ENCODE measurements at places on chromosomes 7 and 10.

DNA sequence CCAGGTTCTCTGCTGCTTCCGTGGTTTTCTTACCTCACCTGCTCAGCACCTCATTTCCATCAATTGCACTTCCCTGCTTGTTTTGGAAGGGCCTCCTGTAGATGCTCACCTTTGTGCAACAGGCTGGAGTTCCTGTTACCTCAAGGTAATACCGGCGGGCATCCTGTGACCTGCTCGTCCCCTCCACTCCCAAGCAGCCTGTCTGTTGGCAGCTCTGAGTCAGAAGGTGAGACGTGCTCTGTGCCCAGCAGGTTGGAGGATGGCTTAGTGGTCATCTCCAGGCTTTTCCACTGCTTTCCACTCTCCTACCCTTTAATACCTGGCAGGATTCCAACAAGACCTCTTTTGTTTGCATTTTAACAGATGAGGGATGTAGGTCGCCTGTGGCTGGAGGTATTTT, 86.0 kb downstream of the CAMK1D start:
- DNase-seq: no peak

DNA sequence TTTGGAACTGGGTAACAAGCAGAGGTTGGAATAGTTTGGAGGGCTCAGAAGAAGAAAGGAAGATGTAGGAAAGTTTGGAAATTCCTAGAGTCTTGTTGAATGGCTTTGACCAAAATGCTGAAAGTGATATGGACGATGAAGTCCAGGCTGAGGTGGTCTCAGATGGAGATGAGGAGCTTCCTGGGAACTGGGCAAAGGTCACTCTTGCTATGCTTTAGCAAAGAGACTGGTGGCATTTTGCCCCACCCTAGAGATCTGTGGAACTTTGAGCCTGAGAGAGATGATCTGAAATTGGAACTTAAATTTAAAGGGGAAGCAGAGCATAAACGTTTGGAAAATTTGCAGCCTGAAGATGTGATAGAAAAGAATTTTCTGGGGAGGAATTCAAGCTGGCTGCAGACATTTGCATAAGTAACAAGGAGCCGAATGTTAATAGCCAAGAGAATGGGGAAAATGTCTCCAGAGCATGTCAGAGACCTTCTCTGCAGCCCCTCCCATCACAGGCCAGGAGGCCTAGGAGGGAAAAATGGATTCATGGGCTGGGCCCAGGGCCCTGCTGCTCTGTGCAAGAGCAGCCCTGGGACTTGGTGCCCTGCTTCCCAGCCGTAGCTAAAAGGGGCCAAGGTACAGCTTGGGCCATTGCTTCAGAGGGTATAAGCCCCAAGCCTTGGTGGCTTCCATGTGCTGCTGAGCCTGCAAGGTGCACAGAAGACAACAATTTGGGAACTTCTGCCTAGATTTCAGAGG, 3.6 kb downstream of the PDSS1 start:
- no peak for DNase-seq

GRCh38 chr10:42883993-42884983, 101.7 kb downstream of the BMS1 start:
- DNase-seq: no peak

DNA sequence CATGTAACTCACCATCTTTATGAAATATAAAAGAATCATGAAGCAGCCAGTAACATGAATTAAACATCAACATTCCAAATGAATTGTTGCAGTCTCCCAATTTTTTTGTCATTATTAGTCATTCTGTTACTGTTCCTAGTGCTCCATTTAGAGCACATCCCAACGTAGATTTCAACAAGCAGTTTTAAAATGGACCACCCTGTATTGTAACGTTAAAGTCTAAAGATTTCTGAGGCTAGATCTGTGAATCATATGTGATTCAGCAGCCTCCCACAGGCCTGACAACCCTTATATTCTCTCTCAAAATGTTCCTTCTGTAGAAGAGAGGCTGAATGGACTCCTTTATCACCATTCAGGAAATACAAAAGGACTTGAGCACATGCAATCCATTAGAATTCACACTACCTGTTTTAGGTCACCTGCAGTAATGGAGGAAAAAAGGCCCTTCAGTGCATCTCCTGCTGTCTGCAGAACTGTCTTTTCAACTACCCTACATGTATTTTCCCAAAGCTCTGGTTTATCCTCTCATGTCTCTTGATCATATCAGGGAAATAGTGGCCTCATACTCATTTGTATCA, 81.4 kb downstream of the CACNA2D1 start:
- DNase-seq: no peak

- no peak for DNase-seq
Measured at GRCh38 chr10:114749510-114749909, 72.1 kb upstream of the FHIP2A start.

- no peak for DNase-seq
Measured at GRCh38 chr10:15723803-15724202, 4.1 kb upstream of the ITGA8 start.

DNA sequence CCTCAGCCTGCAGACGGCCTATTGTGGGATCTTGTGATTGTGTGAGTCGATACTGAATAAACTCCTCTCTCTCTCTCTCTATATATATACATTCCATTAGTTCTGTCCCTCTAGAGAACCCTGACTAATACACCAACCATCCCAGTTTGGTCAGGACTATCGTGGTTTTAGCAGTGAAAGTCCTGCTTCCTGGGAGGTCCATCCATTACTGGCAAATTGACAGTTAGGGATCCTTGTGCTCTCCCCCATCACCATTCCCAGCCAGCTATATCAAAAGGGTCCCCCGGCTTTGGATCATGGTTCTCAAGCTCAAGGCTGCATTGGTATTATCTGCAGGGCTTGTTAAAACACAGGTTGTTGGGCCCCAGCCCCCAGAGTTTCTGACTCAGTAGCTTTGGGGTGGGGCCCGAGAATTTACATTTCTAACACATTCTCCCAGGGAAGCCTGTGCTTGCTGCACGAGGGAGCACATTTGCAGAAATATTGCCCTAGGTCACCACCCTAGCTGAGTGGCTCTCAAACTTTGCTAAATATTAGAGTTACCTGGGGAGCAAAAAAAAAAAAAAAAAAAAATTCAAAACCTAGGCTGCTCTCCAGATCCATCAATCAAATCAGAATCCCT, 899.1 kb upstream of the AUTS2 start:
- DNase-seq: no peak

DNA sequence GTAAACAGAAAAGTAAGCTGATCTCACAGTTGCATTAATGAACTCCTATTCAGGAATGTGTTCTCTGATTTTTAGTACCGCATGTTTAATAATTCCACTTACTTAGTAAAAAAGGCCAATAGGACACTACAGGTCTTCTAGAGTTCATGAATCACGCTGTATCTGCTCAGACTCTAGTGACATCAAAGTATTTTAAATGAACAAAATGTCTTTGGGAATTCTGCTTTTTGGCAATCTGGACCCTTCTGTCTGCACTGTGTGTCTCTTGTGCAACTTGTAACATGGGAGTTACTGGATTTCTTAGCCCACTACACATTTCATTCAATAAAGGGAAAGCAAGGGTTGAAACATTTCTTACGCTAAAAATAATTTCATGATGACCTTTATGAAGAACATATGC, 50.2 kb downstream of the RABGEF1 start:
- DNase-seq: no peak

GRCh38 chr7:149476791-149477190, 15.9 kb upstream of the ZNF777 start:
- no peak for DNase-seq

- DNase-seq: no peak
Measured at GRCh38 chr10:65413001-65413400, 1512.8 kb upstream of the LRRTM3 start.

GRCh38 chr10:34224639-34225038, 590.5 kb downstream of the PARD3 start:
- DNase-seq: no peak

GRCh38 chr10:33302208-33302829, 32.1 kb downstream of the NRP1 start:
- DNase-seq: no peak

DNA sequence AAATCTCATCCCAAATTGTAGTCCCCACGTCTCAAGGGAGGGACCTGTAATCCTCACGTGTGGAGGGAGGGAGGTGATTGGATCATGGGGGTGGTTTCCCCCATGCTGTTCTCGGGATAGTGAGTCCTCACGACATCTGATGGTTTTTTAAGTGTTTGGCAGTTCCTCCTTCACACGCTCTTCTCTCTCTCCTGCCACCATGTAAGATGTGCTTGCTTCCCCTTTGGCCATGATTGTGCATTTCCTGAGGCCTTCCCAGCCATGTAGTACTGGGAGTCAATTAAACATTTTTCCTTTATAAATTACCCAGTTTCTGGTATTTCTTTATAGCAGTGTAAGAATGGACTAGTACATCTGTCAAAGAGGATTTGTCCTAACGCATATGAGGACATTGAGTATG, 59.5 kb downstream of the RGS10 start:
- no peak for DNase-seq

DNA sequence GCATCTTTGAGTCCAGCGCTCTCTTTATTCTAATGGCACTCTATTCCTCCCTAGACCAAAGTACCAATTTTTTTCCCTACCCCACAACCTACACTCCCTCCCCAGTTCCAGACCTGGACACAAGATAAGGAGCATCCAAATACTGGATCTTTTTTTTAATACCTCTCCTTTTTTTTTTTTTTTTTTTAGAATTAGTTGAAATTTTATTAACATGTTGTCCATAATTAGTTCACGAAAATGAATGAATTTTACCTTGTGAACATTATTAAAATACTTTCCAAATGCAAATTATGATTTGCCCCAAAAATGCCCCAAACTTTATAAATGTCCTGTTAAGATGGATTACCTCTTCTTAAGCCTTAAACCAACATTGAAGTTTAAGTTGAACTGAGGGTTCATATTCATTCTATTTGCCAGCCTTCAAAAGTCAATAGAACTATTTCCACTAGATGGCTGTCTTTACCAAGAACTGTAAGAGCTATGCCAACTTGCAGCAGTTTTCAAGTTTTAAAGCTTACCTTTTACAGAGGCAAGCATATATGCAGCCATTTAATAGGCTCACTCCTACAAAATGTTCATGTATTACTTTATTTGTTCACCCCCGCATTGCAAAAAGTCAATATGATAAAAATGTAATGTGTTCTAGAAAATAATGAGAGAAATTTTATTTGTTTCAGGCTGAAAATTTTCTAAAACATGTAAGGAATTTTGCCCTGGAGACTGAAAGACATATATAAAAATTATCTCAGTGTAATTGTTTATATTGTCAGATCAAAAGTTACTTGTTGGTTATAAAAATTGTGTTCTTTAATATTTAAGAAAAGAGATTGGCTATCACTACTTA, 39.7 kb upstream of the TNKS2 start:
- DNase-seq: no peak

GRCh38 chr10:118840071-118840775, 85.5 kb upstream of the CACUL1 start:
- no peak for DNase-seq

DNA sequence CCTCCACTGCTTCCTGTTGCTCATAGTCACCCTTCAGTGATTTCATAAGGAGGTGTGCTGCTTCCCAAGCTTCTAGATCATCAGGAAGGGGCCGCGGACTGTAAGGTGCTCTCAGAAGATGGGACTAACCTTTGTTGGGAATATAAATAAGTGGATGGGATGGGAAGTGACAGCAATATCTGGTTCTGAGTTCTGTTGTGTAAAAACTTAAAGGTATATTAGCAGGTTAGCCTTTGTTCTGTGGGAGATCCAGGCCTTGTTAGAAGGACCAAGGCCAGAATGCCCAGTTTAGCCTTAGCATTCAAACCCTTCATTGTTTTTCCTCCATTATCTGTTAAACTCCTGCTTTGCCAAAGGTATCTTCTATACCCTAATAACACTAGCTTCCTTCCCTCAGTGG, 12.4 kb downstream of the BUB3 start:
- no peak for DNase-seq

GRCh38 chr7:35037211-35037525, at the start of gene DPY19L1:
Gene DPY19L1 (minus strand): TSS chr7:35037485. CDS start chr7:35037394, 91 bp downstream.
- no peak for DNase-seq

GRCh38 chr10:103506061-103506460, 12.6 kb downstream of the NEURL1 start:
- DNase-seq: no peak

- no peak for DNase-seq
Measured at GRCh38 chr10:22321156-22321923, 441 bp downstream of the BMI1 start.

DNA sequence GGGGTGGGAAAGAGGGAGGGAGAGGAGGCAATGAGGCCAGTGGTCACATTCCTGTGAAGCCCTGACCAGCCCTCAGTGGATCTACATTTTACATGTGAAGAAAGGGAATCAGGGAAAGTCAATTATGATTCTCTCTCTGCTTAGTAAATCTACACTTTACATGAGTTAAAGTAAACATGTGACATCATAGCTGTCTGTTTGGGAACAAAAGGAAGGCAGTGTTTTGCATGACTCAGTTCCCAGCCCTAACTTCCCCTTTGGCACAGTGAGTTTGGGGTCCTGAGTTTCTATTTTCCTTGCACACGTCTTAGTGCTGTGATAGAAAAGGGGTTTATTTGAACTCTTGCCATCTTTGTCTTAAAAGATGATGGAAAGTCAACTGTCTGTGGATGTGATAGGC, 615.1 kb downstream of the SDK1 start:
- peak; percentile 26 for DNase-seq

- DNase-seq: peak; percentile 59
Measured at GRCh38 chr7:75842836-75843446, 29.3 kb upstream of the CCL24 start.

GRCh38 chr7:293681-294439, 3.9 kb downstream of the FOXL3 start:
- no peak for DNase-seq

- DNase-seq: peak; percentile 64
Measured at GRCh38 chr10:130190055-130190736, 54.0 kb downstream of the GLRX3 start.

GRCh38 chr10:77317221-77317620, 320.4 kb downstream of the KCNMA1 start:
- DNase-seq: no peak

DNA sequence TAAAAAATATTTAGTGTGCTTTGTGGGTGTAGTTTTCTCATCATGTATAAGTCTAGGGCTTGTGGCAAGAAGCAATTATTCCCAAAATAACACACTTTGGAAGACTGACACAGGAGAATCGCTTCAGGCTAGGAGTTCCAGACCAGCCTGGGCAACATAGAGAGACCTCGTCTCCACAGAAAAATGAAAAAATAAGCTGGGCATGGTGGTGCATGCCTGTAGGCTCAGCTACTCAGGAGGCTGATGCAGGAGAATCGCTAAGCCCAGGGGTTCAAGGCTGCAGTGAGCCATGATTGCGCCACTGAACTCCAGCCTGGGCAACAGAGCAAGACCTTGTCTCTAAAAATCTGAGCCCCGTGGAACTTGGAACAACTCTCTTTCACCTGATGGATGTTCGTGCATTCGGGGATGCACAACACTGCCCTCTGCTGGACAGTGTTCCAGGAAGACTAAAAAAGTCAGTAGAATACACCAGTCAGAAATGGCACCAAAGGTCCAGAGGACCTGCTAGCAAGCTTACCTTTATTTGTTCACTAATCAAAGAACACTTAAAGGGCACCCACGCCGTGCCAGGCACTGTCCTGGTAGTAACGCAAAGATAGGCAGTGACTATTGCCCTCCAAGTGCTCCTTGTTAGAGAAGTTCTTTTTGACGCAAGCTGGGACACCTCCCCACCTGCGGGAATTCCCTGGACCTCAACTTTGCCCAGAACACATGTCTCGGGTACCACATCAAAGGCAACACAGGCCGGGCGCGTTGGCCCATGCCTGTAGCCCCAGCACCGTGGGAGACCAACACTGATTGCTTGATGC, 81.9 kb upstream of the CALN1 start:
- DNase-seq: peak; percentile 2

- DNase-seq: no peak
Measured at GRCh38 chr7:25289518-25289917, 61.2 kb upstream of the NPVF start.
